CD4-positive, alpha-beta T cell treated with Interleukin-21 for 1 hour (primary cell): ENCODE measurements at places on chromosomes 6 and 20.

GRCh38 chr6:155970876-155971708 is 515.5 kb upstream of the NOX3 start:
- no peak for DNase-seq

- DNase-seq = no peak
Measured at GRCh38 chr6:69584913-69585729, 211.7 kb downstream of the LMBRD1 start.

GRCh38 chr20:55646851-55647250 is 358.5 kb downstream of the CBLN4 start:
- no peak for DNase-seq

GRCh38 chr6:3291987-3292386 is 33.2 kb downstream of the PSMG4 start:
- DNase-seq = no peak

DNA sequence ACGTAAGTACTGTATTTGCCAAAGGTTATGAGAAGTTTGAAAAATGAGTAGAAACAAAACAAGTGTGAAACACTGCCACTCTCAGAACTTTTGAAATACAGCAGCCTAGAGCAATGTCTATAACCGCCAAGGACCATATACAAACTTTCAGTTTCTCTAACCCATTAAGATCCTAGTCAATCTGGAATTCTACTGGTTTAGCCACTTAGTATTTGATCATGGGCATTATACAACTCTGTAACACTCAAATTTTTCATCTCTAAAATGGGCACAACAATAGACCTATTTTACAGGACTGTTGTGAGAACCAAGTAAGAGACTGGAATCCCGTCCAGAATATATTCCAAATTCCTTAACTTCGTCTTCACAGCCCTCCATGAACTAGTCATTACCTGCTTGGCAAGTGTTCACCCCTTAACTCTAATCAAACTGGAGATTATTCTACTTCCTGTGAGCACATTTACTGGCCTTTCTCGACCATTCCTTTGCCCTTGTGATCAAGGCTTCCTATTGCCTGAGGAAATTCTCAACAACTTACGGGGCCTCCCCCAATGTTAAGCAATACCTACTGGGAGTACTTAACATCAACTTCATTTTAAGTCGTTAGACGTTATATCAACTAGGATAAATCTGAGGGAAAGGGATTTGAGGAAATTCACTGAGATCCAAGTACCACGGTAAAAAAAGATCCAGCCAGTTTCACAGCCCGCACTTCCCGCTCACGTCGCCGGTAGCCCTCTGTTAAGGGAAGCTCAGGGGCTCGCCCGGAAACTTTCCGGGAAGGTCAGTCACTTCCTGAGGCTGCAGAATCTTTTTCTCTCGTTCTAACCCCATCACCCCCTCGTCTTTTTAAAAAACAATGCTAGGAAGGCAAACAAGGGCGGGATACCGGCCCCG is 1.1 kb downstream of the EIF2S2 start:
- peak; percentile 36 for DNase-seq

DNA sequence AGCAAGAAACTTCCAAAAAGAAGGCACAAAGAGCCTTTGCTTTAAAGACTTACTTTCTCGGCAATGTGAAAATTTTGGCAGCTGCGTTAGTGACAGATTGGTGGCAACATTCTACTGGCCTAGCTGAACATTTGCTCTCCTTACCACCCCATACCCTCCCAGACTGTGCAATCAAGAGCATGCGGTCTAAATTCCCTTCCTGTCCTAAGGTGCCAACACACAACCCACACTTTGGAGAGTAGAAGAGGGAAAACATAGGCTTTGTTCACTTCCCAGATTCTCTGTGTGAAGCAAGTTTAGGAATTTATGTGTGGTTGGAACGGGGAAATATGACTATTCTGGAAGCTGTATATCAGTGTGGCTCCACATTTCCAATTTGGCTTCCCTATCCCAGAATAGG is 29.8 kb upstream of the NEDD9 start:
- no peak for DNase-seq

DNA sequence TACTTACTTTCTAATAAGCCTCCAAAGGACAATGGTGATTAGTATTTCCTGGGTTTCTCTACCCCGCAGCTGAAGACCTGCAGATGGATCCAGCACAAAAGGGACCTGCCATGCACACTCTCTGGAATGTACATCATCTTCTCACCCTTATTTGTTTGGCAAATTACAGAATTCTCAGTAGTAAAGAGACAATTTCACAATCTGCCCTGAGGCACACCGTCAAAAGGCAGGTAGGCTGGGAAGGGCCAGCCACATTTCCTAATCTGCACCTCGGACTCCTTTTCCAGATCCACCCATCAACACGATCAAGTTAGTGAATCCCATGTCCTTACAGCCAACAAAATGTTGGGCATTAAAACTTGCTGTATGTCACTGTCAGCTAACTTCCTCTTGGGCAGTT is 4.9 kb downstream of the OVOL2 start:
- DNase-seq = no peak

DNA sequence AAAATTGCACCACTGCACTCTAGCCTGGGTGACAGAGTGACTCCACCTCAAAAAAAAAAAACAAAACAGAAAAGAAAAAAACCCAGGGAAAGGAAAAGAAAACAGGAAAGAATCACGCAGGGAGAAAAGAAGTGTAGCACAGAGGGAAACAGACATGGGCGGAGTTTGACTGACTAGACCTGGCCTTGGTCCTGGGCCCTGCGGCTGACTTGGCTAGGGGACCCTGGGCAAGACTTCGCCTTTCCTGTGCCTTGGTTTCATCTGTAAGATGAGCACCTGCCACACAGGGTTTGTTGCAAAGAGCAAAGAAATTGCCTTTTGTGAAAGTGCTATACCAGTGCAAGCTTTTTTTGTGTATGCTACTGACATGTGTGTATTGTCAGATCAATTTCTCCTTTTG is 71.3 kb upstream of the KCNG1 start:
- no peak for DNase-seq

- no peak for DNase-seq
Measured at GRCh38 chr6:32982702-32983492, 14.5 kb downstream of the BRD2 start.

- no peak for DNase-seq
Measured at GRCh38 chr6:9095137-9095536, 659.8 kb upstream of the SLC35B3 start.

DNA sequence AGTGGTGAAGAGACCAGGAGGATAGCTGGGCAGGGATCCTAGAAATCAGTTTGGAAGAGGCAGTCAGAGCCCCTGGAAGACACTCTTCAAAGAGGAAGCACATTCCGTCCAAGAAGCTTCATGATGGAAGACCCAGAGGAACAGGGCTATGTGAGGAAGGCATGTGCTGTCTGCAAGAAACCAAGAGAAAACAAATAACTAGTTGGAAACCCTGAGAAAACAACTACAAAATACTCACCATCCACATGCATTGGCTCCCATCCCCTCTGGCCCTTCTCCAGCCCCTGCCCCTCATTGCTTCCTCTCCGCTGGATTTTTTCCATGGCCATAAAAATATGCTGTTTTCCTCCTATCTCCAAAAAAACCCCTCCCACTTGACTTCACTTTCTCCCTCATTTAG is 40.9 kb upstream of the SMOC2 start:
- no peak for DNase-seq

DNA sequence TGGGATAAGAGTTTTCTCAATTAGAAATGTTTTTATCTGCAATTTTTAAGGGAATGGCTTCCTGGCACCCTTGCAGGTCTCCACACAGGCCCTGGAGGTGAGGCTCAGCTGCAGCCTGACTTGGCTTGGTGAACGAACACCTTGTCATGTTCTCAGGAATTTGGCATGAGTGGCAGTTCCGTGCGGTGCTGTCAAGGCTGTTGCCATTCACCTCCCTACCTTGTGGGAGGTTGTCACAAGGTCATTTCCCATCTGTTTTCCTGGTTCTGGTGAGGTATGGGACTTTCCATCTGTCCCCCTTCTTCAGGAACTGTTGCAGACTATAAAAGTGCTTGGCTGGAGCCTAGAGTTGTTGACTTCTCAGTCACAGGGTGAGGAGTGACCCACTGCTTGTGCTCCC is 82.9 kb downstream of the ELOVL4 start:
- no peak for DNase-seq

GRCh38 chr20:57587278-57587988 is 26.5 kb downstream of the PCK1 start:
- DNase-seq = no peak

GRCh38 chr6:131000544-131000943 is 62.5 kb downstream of the EPB41L2 start:
- no peak for DNase-seq

DNA sequence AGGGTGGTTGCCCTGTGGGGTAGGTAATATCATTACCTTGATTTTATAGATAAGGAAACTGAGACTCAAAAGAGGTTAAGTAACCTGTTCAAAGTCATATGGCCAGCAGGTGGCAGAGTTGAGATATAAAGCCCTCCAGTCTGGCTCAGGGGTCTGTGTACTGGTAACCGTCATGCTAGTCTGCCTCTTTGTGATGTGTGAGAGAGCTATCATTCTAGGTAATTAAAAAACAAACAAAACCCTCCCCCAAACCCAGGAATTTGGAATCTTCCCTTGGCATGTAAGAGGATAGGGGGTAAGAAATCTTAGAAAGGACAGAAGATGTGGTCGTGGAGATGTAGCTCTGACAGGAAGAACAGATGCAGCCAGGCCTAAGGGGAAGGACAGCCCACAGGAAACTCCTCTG is 206.0 kb downstream of the CDC5L start:
- DNase-seq = peak; percentile 48

- DNase-seq = no peak
Measured at GRCh38 chr20:56417402-56417801, 5.3 kb downstream of the CASS4 start.

DNA sequence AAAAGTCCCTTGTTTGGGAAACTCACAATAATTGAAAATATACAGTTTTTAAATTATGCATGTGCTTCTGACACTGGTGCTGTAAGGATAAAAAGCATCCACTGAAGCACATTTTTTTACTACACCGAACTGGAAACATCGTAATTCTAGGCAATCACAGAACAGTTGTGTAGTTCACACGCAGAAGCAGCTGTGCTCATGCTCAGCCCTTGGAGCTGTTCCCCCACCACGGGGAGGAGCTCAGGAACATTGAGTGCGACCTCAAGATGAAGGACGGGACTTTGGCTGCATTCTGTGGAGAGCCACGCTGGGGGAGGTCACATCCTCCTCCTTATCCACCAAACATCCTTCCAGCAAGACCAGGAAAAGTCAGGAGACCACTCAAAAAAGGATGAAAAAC is 466.3 kb upstream of the CDH4 start:
- no peak for DNase-seq

GRCh38 chr6:40930555-40930954 is 108.5 kb downstream of the UNC5CL start:
- no peak for DNase-seq

DNA sequence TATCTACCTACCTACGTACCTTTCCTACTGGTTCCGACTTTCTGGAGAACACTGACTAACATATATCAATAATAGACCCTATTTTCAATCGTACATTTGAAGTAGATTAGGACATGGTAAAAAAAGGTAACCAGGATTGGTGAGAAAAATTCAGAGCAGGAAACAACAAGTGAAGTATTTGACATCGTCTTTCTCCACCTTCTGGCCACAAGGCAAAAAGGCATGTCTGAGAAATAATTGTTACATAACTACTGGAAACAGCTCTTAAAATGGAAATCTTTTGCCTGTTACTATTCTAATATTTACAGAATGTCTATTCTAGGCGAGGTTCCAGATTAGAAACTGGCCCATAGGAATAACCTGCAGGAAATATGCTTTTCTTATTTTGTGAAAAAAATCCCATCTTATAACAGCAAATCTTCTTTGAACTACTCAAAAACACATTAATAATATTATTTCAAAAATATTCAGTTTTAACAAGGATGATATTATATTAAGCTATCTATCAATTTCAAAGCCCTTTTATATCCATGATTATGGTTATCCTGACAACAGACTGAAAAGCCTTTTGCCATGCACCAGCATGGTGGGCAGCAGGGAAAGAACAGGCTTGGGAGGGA is 80.8 kb downstream of the RCAN2 start:
- peak; percentile 60 for DNase-seq

DNA sequence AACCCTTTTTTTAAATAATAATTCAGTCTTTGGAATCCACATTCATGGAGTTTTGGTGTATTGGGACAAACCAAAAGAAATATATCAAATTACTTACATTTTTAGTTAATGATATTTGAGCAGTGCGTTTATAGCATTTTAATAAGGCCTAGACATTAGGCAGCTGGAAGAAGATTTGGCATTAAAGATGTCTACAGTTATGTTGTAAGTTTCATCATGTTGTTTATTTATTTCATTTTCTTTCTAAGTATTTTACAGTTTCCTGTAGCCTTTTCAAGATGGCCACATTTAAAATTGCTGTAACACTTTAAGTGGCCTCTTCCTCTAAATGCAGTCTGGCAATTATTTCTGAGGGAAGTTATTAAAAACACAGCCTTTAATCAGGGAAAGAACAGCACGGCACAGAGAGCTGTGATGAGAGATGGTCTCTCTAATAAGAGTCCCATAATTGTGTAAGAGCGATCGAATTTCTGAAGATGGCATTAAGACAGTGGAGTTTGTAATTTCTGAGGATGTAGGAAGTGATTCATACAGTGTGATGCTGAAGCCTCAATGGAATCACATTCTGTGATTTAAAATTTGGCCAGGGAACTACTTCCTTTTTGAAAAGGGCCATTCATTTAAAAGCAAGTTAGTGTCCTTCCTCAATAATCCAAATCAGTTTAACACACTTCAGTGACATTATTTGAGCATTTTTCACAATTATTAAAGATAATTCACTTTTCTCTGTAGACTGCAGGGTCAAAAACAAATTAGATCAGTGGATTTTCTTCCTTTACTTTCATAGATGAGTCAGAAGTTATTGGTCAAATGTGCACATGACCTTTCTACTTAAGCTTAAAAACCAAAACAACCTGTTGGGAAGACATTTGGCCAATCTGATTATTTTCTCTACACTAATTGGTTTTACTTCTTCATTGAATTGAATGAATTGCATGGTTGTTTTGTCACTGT is 52.4 kb upstream of the EDN3 start:
- no peak for DNase-seq

DNA sequence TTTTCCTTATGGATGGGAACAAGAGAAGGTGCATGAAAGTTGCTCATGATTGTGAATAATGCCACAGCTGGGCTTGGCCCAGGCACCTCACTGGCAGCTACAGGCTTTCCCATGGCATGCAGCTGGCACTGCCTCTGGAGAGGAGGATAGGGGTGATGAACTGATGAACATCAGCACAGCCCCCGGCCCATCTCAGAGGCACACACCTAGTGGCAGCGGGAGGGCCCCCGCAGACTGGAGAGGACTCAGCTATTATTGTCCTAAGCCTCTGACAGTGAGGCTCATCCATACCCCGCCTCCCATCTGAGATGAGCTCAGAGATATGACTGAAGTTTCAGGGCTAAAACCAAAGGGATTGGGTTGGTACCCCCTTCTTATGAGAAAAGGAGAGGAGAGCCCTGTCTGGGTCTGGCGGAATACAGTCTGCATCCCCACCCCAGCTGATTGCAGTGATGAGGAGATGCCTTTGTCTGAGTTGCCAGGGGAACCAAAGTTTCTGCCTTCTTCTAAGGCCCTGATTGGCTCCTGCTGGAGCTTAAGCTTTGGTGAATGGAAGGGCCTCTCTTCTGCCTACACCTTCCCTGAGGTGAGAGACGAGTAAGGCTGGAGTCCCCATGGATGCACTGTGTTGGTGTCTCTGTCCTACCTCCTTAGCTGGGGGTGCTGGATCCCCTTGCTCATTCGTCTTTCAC is 27.6 kb upstream of the EPB41L1 start:
- no peak for DNase-seq
